ENCODE measurements at places on chromosomes 16 and 17. TPM values are rescaled to one million over a fixed set of nuclear protein-coding genes. Genes with fewer than 3 reads are reported as not detected.

GRCh38 chr17:80861892-80862291 is 129.7 kb upstream of the CHMP6 start:
- peak; percentile 70 for DNase-seq

- DNase-seq: peak; percentile 60
Measured at GRCh38 chr17:43779145-43780125, 658 bp upstream of the DUSP3 start.

TMEM114 gene
- not detected for total RNA-seq

GFAP gene
- not detected for total RNA-seq

Data from activated CD8-positive, alpha-beta T cell treated with anti-CD3 and anti-CD28 coated beads for 36 hours (primary cell).